ENCODE measurements at places on chromosomes 11 and 22.
A peak's percentile ranks its signal among the peaks of the same experiment; 100 is the strongest.

DNA sequence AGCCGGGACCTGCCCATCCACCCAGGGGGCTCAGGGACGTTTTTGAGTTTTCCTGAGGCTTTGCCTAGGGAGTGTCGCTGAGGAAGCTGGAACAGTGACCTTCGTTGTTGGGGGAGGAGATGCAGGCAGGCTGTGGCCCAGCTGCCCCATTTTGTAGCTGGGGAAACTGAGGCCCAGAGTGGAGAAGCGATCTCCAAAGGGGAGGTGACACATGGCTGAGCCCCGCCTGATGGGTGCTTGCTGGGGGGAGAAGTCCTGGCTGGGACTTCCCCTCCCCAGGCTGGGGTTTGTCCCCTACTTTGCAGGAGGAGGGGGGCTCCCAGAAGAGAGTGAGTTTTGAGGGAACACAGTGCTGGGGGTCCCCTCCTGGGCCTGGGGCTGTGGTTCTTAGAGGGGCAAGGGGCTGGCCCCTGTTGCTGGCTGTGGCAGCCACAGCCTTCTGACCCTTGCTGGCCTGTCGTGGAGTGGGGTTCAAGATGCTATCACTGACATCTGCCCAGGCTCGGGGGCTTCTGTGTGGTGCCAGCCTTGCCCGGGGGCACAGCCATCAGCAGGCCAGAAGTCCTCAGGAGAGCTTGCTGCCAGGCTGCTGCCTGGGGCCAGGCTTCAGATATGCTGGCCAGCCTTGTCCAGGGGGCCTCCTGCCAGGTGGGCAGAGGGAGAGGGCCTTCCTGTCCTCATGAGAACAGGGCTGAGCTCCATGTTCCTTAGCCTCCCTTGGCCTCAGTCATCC lies 21.4 kb downstream of the KCNQ1 start:
- no peak for DNase-seq

GRCh38 chr22:46070215-46070802 lies 80.0 kb upstream of the PPARA start:
- peak; percentile 80 for DNase-seq

GRCh38 chr22:44328326-44328725 lies 15.6 kb upstream of the SHISAL1 start:
- DNase-seq = no peak

GRCh38 chr22:29224121-29224858 lies 18.6 kb downstream of the EMID1 start:
- DNase-seq = no peak

GRCh38 chr11:76287227-76287626 lies 80.9 kb upstream of the WNT11 start:
- DNase-seq = no peak

DNA sequence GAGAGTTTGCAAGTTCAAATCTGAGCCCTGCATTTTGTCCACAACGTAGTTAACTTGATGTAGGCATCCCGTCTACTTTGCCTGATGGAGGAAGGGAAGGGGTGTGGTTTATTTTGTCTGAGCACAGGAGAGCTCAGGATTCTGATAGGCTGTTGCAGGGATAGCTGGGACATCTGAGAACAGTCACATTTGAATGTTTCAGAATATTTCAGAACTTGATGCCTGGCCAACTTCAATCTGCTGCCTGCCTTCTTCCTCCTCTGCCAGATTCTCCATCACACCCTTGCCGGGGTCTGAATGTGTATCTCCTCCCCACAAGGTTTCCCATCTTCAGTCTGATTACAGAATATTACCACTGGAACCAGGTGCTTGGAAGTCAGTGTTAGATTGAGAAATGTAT lies 51.6 kb downstream of the NTM start:
- DNase-seq = peak; percentile 47

GRCh38 chr11:59254286-59254685 lies 41.6 kb upstream of the MPEG1 start:
- no peak for DNase-seq

GRCh38 chr11:36139767-36140166 lies 149.5 kb downstream of the COMMD9 start:
- no peak for DNase-seq

GRCh38 chr11:110782616-110783015 lies 70.4 kb upstream of the ARHGAP20 start:
- DNase-seq = no peak

DNA sequence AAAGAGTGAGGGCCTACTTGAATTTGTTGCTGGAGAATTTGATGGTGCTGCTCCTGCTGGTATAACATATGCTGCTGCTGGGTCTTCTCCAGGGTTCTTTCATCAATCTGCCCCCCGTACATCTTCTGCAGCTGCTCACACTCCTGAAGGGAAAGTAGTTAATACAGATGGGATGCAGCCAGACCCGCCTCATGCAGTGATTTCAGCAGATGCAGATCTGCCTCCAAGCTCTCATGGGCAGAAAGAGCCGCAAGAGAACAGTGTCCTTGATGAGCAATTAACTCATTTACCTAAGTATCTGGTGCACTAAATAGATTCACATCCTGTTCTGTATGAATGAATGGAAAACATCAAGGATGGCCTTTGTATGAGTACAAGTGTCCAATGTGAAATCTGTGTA lies 24.8 kb upstream of the APOA1 start:
- DNase-seq = no peak

- DNase-seq = no peak
These were observed 219.0 kb downstream of the CEP164 start for GRCh38 chr11:117546431-117547194.

GRCh38 chr22:20254975-20255946 lies 12.9 kb downstream of the RTN4R start:
- DNase-seq = no peak

GRCh38 chr11:119828819-119829218 lies 99.8 kb upstream of the NECTIN1 start:
- peak; percentile 40 for DNase-seq

DNA sequence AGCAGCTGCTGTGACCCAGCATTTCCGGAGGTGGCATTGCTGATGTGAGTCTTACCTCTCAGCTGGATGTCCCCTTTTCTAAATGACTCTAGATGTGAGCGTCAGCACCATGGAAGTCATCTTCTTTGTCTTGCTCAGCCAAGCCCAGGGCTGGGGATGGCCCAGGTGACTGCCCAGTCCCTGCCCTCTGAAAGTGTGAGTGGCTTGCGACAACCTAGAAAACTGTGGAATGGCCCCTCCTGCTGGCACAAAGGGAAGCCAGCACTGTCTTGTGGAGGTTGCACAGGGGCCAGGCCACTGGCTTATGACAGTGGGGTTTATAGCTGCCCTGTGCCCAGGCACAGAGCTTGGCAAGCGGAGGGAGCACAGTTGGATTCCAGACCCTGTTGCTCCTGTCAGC lies 6.2 kb downstream of the TUB start:
- peak; percentile 45 for DNase-seq

GRCh38 chr11:118610773-118611432 lies 3.5 kb downstream of the PHLDB1 start:
- DNase-seq = peak; percentile 78

GRCh38 chr22:21448627-21449416 lies 18.4 kb upstream of the TMEM191C start:
- DNase-seq = no peak

DNA sequence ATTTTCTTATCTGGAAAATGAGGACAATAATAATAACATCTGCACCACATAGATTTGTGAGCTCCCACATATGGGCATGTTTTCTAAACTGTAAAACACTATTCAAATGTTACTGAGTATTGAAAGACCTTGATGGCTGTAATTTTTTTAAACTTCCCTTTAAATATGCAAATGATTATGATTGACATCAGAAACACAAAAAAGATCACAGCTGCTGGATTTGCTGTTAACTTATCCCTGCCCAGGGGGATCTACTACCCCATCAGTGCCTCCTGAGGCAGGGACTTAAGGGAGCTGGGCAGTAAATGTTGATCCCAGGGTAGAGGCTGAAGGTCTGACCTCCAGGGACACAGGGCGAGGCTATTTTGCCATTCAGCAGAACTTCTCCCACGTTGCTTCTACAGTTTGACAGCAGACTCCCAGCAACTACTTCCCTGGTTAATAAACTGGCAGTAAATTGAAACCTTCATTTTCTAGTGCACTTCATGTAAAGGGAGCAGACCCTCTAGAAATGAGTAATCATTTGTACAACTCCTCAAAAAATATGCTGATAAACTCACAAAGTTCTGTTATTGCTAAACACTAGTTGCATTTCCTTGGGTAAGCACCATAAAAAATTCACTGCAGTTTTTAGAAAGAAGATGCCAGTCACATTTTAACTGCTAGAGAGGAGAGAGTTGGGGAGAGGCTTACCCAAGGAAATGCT lies 20.3 kb downstream of the TMPRSS5 start:
- peak; percentile 44 for DNase-seq

- DNase-seq = no peak
These were observed 37.3 kb downstream of the PHF21B start for GRCh38 chr22:44972363-44973083.

DNA sequence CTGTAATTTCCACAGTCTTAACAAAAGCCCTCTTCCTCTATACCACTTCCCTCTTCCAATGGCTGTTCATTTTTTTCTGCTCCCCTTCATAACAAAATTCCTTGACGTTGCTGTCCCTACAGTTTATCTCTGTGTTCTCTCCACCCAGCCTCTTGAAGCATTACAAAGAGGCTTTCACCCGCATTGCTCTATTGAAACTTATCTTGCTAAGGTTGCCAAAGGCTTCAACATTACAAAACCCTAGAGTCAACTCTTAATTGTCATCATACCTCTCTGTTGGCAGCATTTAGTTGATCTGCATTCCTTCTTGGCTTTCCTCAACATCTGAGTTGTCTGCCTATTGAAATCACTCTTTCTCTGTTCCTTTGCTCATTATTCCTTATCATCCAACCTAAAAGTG lies 1055.7 kb downstream of the JRKL start:
- DNase-seq = no peak

- DNase-seq = no peak
These were observed 695 bp downstream of the RCE1 start for GRCh38 chr11:66843776-66844495.

DNA sequence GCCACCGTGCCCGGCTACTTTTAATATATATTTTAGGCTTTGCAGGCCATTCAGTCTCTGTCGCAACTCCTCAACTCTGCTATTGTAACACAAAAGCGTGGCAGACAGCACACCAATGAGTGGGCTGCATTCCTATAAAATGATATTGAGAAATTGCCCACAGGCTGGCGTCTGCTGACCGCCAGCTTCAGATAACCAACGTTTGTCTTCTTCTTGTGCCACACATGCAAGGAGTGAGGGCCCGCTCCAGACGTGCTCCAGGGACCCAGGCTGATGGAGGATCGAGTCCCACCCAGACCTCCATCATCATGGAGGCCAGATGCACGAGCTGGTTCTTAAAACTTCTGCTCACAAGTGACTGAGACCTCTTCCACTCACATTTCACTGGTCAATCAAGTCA lies 35.4 kb upstream of the LINC01488 start:
- no peak for DNase-seq

- DNase-seq = no peak
These were observed 58.3 kb downstream of the AMOTL1 start for GRCh38 chr11:94826415-94826814.

- no peak for DNase-seq
These were observed 558.7 kb downstream of the INSC start for GRCh38 chr11:15673408-15673831.

DNA sequence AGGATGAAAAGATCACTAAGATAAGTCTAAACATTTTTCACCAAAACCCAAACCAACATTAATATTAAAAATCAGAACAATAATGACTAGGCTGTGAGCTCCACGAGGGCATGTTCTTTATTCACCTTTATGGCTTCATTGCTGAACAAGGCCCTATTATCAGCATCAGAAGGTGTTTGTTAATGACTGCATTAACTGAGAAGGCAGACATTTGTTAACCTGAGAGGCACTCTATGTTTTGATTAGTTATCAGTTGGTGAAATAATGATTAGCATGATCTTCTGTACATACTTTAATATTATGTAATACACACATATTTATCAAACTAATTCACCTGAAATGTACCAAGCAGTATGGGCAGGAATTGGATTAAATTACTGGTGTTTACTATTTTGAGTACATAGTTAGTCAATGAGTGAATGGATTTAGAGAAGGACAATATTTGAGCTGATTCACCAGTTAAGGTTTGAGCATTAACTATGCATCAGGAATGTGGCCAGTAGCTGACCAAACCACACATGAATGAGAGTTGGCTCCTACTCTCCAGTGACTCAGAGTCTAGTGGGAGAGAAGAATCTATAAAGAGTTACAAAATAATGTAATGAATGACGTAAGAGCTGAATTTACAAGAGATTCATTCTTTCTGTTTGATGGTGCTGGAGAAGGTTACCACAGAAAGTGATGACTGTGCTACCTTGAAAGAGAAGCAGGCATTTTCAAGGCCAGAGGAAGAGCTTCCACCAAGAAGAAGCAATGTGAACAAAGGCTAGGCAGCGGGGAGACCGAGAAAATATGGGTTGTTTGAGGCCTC lies 6.7 kb downstream of the IL18 start:
- DNase-seq = no peak

DNA sequence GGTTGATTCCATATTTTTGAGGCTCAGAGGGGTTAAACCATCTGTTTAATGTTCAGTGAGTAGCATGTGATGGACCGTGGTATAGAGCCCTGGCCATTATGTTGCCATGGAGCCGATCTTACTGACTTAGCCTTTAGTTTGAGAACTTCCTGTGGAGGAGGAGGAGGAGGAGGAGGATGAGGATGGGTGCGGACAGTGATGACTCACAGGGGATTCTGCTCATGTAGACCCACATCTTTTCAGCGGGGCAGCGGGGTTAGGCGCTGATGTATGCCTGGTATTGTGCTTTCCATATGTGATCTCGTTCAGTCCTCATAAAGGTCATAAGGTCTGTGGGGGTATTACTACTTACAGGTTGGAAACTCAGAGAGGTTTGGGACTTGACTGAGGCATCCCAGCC lies 13.9 kb downstream of the STX3 start:
- no peak for DNase-seq

DNA sequence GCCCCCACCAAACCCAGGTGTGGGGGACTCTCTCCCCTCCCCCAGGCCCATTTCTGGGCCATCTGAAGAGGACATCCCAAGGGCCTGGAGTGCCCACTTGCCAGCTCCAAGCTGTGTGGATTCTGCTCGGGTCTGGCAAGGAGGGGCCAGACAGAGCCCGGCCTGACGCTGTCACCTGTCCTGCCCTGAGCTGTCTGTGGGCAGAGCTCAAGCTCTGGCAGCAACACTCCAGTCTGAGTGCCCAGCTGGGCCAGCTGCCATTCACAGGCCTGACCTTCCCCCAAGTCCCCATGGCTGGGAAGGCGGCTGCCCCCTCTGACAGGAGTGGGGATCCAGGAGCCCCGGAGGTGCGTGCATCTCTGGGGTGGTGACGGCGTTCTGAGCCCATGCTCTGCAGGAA lies 6.2 kb upstream of the PIM3 start:
- no peak for DNase-seq

GRCh38 chr11:16876053-16876752 lies 137.8 kb downstream of the C11orf58 start:
- DNase-seq = no peak

Measured in Karpas-422 (cell line).